ENCODE measurements at places on chromosomes 1 and 21.

DNA sequence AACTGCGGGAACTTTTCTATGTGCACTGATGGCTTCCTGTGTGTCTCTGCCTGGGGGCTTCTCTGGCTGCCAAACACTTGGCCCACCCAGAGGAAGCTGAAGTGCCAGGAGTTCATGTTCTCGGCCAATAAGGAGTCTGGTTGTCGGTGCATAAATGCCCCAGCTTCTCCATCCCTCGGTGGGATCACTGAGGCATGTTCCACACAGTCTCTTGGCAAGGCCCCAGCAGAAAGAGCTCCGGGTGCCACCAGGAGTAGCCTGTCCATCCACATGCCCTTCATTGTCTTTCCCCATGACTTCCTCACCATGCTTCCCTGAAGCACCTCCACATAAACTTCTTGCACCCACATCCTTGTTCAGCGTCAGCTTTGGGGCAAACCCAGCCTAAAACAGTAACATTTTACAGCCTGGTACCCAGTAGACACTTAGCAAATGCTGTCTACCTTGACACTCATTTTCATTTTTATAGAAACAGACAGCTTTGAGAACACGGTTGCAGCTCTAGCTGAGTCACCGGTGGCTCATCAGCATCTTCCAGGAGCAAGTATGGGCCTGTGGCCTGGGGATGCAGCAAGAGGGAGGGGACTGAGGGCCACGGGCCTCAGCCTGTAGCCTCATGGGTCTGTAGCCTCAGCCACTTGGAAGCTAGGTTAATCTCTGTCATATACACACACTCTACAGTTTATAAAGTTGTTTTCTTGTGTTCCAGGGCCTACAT lies 14.8 kb upstream of the CDCP2 start:
- DNase-seq: no peak

DNA sequence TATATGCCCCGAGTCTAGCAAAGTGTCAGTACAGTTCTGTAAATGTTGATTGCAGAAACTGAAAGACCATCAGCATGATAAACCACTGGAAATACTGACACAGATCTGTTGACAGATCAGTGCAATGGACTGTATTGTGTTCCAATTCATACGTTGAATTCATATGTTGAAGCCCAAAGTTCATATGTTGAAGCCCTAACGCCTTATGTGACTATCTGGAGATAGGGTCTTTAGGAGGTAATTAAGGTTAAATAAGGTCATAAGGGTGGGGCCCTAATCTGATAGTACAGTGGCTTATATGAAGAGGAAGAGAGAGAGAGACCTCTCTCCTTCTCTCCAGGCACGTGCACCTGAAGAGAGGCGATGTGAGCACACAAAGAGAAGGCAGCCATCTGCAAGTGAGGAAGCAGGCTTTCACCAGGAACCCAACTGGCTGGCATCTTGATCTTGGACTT lies 144.7 kb downstream of the MRPL39 start:
- DNase-seq: no peak

DNA sequence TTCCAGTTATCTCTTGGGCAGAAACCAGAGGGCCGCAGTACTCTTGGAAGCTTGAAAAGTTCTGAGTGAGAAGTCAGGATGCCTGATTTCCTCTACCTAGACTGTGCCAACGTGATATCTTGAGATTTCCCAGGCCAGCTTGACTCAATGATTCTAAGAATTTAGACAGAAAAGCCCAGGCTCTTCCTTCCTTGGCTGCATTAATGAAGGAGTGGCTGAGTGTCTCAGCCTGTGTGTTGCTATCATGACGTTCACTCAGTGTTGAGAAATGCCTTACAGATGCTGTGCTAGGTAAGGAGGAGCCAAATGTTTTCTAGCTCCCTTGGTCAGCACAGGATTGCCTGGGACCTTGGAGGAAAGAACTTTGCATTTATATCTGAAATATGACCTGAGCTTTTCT lies 454.1 kb upstream of the USP24 start:
- DNase-seq: no peak

GRCh38 chr1:32105338-32105737 lies 2.5 kb upstream of the KPNA6 start:
- no peak for DNase-seq

DNA sequence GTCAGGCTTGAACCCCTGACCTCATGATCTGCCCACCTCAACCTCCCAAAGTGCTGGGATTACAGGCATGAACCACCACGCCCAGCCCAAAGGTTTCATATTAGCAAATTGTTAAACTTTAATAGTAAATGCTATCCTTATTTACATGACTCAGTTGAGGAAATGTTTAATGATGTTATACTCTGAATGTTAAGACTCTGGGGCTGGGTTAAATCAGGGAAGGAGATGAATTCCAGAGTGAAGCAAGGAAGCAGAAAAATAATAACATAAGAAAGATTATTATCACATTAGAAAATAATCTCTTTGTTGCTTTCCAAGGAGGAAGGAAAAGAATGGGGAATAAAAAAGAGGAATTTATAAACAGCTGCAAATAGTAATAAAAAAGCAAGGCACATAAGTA lies 105.3 kb downstream of the PTGS2 start:
- DNase-seq: no peak

DNA sequence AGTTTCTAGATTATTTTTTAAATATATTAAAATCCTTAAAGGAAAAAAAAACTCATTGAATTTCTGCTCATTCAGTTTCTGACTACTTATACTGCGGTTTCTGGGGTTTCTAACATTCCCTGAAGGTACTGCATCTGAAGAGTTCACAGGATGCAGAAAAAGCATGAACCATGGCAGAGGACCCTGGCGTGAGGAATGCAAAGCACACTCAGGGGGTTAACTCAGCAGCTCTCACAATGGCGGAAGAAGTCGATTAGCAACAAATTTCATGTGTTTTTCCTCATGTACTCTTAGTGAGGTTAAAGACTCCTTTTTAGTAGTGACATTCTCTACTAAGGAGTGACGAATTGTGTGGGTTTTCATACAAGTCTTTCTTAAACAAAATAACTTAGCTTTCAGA lies 975.6 kb downstream of the NCAM2 start:
- no peak for DNase-seq

DNA sequence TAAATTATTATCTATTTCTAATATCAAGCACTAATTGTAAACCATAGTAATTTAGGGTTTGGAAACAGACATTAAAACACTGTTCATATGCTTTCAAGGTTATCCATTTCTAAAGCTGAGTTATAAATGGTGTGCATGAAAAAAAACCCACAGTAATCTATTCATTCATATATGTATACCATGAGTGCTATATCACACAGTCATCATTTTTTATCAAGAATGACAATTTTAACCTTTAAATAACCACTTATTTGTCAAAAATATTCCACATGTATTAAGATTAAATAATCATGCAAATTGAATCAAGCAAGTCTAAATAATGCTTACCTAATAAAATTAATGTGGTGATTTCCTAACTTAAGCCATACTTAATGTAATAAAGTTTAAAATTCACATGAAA lies 6.0 kb downstream of the ZSWIM5 start:
- DNase-seq: no peak

- no peak for DNase-seq
These were observed 19.5 kb downstream of the XKR8 start for GRCh38 chr1:27979151-27979858.

DNA sequence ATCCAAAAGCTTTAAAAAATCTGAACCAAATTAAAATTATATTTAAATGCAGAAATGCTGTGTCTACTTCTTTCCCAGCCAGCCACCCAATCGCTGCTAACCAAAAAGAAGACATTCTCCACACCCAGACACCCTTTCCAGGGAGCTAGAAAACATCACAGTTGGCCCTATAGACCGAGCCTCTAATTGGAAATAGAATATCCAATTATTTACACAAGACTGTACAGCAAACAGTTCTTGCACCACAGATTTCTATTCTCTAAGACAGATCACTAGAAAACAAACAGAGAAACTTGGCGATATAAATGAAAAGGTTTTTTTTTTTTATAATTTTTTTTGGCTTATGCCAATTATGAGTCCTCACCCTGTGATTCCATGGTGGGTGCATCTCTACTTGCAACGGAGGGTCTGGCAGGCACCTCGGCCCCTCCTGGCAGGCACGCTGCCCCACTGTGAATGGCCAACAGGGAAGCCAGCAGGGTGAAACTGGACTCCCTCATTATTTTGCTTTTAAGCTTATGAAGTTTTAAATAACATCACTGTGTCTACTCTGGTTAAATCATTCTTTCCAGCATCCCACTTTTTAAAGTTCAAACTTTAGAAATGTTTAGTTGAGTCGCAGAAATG lies 29.2 kb downstream of the BCAR3 start:
- DNase-seq: no peak

DNA sequence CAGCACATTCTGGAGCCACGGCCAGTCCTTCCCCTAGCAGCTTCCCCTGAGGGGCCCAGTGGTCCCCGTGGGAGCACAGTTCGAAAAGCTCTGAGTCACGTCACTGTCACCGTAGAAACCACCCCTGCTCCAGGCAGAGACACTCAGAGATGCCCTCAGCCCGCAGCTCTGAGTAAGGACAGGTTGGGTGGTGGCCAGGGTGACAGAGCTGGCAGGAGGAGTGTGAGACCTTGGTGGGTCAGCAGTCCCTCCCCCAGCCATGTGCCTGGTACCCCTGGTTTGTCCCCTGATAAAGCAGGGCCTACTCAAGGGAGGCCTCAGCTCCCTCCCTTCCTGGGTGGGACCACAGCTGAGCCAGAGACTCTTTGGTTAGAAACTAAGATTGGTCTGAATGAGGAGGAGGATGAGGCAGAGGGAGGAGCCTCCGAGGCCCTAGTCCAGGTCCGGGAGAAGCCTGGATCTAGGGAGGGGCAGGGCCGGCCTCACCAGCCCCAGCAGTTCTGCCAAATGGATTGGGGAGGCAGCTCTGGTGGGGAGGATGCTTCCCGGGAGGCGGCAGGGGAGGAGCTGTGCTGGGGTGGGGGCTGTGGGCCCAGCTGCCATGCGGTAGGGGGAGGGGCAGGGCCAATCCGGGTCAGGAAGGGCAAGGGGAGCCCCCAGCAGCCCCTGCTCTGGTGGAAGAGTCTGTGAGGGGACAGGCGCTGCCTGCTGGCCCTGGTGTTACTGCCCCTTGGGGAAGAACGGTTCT lies 55.2 kb downstream of the SLC9A1 start:
- no peak for DNase-seq

DNA sequence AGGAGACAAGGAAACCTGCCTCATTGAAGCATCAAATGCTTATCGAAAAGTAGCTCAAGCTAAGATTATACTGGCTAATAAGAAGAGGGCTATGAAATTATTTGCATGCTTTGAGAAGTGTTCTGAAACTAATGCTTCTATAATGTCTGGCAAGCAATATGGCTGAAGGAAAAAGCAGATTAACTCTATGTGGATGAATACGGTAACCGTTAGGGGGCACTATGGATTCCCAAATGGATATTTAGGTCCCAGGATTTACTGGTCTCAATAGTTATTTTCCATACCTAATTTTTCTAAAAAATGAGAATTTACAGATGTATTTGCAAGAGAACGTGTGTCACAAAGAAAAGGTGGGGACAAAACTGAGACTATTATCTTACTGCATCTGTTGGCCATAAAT lies 34.6 kb upstream of the RRP15 start:
- DNase-seq: no peak

GRCh38 chr21:44293551-44294231 lies 6.2 kb upstream of the PFKL start:
- DNase-seq: peak; percentile 42

DNA sequence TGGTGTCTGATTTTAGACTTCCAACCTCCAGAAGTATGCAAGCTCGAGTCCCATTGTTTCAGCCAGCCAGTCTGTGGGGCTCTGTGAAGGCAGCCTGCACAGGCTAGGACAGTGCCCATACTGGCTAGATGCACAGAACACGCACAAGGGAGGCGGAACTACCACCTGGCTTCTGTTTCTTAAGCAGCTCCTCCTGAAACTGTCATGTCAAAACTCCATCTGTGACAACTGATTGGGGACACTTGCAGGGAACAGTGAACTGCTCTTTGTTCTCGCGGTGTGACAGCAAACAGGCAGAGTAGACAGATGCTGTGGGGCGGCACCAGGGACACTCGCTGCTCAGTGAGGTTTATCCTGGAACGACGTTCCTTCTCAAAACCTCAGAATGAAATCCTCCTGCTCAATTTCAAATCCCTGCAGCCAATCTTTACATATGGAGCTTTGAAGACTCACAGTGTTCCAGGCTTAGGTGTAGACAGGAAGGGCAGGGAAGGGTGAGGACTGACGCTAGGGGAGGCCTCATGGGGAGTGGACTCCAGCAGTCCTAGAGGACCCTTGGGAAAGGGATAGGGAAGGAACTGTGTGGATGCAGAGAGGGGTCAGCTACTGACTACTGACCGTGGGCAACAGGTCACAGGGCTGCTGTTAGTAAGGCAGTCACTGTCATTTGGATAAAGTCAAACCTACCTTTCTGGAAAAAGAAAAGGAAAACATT lies 73.8 kb downstream of the ERG start:
- no peak for DNase-seq

DNA sequence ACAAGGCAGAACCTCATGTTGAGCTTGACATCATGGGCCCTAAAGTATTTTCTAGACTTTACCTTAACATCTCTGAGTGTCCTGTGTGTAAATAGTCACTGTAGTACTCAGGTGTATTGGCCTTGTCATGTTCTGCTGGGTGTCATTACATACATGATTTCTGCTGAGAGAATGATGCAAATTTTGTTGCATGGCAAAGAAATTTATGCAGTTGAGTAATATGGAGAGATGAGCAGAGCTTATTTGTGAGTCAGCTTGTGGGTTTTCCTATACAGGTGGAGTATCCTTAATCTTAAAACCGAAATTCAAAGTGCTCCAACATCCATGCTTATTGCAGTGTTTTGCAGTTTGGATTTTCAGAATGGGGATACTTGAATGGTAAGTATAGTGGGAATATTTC lies 36.6 kb downstream of the RGL1 start:
- DNase-seq: no peak

- DNase-seq: no peak
These were observed 94.1 kb downstream of the NMNAT2 start for GRCh38 chr1:183323849-183324683.

Data from activated CD8-positive, alpha-beta memory T cell treated with anti-CD3 and anti-CD28 coated beads for 1 hour (primary cell).